ENCODE measurements at places on chromosomes 11 and 22.

- no peak for DNase-seq
Measured at GRCh38 chr11:120137187-120137610, 714 bp downstream of the TRIM29 start.

GRCh38 chr22:40026641-40027040, 31.9 kb downstream of the FAM83F start:
- DNase-seq, result no peak

DNA sequence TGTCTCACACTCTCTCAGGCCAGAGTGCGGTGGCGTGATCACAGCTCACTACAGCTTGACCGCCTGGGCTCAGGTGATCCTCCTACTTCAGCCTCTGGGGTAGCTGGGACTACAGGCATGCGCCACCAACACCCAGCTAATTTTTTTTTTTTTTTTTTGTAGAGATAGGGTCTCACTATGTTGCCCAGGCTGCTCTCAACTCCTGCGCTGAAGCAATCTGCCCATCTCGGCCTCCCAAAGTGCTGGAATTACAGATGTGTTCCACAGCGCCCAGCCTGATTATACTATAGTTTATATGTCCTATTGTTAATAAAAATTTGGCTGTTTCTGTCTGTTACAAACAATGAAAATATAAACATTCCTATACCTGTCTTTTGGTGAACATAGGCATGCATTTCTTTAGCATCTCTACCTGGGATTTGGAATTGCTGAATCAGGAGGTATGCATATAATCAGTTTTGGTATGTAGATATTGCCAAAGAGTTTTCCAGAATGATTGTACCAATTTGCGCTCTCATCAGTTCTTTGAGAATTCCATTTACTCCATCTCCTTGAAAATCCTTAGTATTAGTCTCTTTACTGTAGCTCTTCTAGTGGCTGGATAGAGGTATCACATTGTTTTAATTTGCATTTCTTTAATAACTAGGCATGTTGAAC, 78.8 kb downstream of the TEAD1 start:
- DNase-seq, result no peak

DNA sequence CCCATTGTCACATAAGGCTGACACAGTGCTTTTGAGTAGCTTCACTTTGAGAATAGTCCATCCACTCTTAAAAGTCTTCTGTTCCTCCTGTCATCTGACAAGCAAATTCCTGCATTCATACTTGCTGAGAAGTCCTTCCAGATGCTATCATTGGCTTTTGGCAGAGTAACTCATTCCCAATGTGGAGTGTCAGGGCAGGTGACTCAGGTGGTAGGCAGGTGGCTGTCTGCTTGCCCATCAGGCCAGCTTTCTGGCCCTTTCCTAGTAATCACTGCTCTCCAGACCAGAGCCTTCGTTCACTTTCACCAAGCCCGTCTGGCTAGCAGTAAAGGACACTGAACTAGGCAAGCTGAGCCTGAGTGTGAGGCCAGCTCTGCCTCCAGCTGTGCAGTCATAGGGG, 162.5 kb upstream of the CCDC90B start:
- DNase-seq, result no peak

DNA sequence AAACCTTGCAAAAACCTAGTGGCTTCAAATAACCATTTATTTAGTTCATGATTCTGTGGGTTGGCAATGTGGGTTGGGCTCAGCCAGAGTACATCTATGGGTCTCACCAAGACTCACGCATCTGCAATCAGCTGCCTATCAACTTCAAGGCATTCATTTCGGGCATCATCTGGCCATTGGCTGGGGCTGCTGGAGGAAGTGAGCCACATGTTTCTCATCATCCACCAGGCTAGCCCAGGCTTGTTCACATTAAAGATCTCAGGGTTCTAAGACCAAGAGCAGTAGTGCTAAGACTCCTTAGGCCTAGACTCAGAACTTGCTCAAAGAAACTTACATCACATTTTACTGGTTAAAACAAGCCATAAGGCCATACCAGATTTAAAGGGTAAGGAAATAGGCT, 478.9 kb upstream of the ARHGAP42 start:
- no peak for DNase-seq

DNA sequence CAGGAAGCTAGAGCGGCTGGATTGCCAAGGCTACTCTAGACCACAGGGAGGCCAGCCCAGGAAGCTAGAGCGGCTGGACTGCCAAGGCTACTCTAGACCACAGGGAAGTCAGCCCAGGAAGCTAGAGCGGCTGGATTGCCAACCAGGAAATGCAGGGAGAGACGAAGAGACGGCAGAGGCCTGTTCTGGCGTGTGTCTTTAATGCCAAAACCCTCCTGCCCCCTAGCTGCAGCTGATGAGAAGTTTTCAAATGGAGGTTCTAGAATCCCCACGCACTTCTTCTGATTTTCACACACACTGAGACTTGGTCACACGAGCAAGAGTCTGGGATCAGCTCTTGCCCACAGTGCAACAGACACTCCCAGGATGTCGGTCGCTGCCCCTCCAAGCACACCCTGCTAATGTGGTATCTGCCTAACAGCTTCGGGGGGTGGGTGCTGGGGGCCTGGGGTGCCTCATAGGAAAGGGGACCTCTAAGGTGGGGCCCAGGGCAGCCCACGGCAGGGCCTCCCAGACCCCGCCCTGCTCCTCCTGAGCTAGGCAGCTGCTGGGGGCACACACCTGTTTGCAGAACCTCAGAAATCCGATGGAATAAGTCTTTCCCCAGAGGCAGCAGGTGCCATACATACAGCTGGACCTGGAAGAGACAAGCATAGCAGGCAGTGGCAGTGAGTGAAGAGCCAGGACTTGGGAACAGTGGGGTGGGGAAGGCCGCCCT, 28.5 kb downstream of the MAFF start:
- no peak for DNase-seq

DNA sequence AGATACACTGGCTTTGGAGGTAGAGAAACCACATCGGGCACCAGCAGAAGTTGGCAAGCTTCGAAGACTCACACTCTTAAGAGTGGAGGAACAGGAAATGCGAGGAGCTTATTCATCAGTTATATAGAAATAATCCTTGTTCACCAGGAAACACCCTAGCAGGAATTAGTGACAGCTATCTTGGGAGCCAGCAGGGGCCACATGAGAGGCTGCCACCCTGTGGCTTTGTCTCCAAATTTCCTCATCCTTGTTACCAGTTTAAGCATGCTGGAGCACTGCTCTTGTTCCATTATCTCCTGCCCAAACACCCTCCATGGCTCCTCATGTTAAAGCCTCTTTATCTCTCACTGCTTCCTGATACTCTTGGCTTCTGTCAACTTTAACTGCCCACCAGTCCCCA, 131.0 kb downstream of the PLEKHA7 start:
- DNase-seq, result no peak

DNA sequence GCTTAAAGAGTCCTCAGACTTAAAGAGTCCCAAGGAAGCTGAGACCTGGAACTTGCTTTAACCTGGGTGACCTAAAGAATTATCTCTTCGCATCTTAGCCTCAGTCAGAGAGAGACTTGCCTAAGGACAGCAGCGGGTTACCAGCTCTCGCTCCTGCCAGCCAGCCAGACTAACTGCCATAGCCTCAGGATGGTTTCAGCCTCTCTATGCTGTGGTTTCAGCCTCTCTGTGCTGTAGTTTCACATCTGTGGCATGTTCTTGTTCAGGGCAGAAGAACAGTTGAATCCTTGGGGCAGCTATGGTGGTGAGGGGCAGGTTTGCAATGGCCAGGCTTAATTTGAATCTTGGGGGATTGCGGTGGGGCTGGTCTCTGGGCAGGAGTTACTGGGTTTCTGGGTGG, 2.3 kb downstream of the FRMD8 start:
- DNase-seq, result no peak

DNA sequence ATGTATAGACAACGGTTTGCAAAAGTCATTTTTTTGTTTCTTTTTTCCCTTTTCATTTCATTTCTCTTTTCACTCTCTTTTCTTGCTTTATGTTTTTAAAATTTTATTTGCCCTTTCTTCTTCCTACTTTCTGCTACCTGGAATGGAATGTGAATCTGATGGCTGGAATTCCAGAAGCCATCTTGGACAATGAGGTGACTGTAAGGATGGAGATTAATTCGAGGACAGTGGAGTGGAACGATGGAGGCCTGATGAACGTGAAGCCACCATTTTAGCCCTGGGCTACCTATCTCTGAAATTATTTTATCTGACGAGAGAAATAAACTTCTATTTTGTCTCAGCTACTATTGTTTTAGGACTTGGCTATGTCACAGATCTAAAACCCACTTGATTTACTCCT, 2.8 kb upstream of the POLA2 start:
- DNase-seq, result no peak

DNA sequence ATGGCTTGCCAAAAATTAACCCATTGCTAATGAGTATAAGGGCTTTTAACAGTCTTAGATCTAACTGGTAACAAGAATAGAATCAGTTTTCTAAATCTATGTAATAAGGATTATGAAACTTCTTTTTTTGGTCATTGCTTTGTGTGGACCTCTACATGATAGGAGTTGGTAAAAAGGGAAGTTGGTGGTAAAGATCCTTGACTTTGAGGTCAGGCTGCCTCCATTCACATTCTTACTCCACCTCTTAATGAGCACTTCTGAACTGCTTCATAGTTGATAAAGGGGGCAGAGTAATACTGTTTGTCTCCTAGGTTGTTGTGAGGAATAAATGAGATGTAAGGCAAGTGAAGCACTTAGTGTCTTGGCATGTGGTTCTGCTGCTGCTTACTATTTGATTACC, 10.6 kb downstream of the EIF3M start:
- no peak for DNase-seq

GRCh38 chr11:69878927-69879728, 59.9 kb upstream of the FGF3 start:
- no peak for DNase-seq

DNA sequence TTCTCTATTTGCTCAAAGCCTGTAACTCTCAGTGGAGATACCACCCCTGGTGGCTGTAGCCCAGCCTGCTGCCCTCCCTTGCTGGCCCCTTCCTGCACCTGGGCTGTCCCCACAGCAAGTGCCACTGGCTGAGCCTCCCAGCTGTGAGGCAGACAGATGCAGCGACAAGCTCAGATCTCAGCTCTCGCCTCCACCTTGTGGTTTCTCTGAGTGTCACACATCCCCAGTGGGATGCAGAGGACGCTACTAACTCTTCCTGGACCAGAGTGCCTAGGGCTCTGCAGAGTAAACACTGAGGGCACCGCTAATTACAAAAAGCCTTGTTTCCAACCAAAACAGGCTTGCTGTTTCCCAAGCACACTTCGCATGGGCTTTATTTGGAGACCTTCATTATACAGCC, 8.9 kb downstream of the YPEL1 start:
- no peak for DNase-seq

DNA sequence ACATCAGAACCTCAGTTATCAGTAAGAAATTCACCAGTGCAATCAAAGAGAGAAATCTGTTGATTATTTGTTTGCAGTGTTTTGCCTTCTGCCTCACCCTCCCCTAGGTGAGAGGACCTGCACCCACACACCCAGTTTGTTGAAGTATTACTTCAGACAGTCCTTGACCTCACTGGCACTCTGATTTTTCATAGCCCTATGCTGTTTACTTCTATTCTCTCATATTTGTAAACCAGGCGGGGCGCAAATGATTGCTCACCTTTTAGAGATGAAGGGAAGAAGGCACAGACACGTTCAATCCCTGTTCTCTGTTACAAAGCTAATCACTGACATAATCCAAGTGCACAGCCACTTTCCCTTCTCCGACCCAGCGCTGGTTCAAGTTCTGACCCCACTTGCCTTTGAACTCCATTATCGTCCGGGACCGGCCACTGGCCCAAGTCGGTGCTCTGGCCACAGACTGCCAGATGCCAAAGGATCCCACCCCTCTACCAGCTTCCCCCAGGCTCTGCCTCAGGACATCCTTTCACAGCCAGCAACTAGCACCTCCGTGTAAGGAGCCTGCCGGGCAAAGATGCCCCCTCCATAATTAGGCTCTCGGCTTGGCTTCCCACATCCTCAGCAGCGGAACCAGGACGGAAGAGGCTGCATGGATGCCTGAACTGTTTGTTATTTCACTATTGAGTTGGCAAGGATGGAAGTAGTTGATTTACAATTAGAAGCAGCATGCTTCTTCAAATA, 1.7 kb downstream of the ETS1 start:
- no peak for DNase-seq

GRCh38 chr11:103851166-103851651, 185.2 kb upstream of the DDI1 start:
- peak; percentile 9 for DNase-seq

DNA sequence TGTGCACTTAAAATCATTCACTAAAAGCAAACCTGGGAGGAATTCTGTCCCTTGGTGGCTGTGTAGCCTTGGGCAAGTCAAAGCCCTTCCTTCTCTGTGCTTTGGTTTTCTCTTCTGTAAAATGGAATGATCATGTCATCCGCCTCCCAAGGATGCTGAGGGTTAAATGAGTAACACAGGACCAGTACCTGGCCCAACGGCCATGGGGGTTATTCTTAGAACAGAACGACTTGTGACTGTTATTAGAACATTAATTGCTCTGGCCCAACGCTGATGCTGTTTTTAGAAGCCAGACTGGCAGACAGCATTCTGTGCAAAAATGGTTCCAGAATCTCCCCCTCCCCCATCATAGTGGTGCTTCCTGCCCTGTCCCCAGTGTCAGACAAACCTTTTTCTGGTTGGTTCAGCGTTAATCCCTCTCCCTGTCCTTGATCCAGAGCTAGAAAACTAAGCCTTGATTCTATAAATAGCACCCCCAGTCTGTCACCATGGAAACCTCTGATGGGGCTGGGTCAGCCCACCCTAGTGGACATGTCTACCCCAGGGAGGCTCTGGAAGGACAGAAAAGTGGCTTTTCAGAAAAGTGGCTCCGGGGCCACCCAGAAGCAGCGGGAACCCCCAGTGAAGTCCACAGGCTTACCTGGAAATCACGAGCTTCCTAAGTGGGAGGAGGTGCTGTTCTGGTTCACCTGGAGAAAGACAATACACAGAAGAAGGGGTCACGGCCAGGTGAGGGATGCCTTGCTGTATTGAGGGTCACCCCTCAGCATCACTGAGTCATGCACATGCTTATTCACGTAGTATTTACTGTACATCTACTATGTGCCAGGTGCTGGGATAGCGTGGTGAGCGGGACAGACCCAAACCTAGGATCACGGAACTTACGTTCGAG, 15.5 kb upstream of the TFIP11 start:
- no peak for DNase-seq

DNA sequence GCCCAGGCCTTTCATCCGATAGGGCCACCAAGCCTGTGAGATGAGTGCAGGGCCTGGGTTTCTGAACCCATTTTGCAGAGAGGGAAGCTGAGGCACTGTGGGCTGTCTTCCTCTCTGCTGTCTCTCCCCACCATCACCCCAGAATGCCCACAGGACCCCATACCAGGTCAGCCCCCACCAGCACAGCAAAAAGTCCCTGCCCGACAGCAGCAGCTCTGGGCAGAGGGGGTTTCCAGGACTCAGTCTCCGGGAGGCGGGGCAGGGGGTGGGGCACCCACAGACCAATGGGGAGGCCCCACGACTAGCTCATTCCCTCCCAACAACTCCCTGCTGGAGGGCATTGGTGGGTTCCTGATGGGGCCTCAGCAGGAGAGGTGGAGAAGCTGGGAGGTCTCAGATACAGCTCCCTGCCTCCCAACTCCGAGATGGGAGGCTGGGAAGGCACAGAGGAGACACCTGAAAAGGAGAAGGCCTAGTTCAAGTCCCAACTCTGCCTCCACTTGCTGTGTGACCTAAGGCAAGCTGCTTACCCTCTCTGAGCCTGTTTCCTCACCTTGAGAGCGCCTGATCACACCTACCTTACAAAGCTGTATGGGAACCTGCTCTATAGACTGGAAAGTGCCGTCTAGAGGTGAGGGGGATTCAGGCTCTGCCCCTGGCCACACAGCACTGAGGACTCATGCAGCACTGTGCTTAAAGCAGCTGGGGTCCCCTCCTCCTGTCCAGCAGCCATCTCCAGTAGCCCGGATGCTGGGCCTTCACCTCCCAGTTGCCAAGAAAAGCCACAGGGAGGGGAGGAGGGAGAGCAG, 3.5 kb downstream of the CBX7 start:
- no peak for DNase-seq

GRCh38 chr11:121590772-121591404, 138.1 kb upstream of the SORL1-AS1 start:
- no peak for DNase-seq

Data from right kidney (tissue), 9 donors.